Sciatic nerve (tissue), 2 donors: ENCODE measurements at places on chromosomes 1 and 21.

- no peak for DNase-seq
Observed at GRCh38 chr1:58727364-58727763, 27.5 kb upstream of the MYSM1 start.

- no peak for DNase-seq
Observed at GRCh38 chr1:64176659-64177058, 26.8 kb upstream of the UBE2U start.

GRCh38 chr1:185016880-185017279 lies 28.5 kb upstream of the RNF2 start:
- no peak for DNase-seq

GRCh38 chr1:225004396-225004795 lies 74.9 kb downstream of the DNAH14 start:
- no peak for DNase-seq

GRCh38 chr1:225880222-225880588 lies 2.0 kb downstream of the TMEM63A start:
- DNase-seq = no peak

- peak; percentile 44 for DNase-seq
Observed at GRCh38 chr1:10621906-10622305, 147.2 kb downstream of the PEX14 start.

DNA sequence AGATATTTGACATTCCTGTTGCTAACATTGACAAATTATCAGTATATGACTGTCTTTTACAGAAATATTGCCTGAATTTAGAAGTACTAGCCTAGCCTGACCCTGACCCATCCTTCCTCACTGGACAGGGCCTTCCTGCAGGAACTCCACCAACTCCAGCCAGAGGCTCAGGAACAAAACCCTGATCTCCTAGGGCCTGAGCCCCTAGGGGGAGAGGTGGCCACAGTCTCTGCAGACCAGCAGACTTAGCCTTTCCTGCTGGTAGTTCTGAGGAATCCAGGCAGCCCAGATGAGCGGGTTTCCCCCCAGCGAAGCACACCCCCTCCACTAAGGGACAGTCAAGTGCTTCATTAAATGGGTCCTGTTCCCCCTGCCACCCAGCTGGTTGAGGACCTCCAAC lies 44.3 kb upstream of the LRIF1 start:
- DNase-seq = no peak

- peak; percentile 74 for DNase-seq
Observed at GRCh38 chr21:42674351-42674940, 21.0 kb downstream of the PDE9A start.

GRCh38 chr1:19938472-19938871 lies 15.1 kb upstream of the PLA2G2E start:
- no peak for DNase-seq

- DNase-seq = no peak
Observed at GRCh38 chr1:105368446-105368845, 1618.7 kb downstream of the AMY1C start.
